H7 (cell line): ENCODE measurements at places on chromosomes 12 and 14. TPM values are rescaled to one million over a fixed set of nuclear protein-coding genes. Genes with fewer than 3 reads are reported as not detected.

The MYH7 gene
- total RNA-seq = not detected in 2 replicates

- no peak for DNase-seq
These were observed 11.4 kb upstream of the SRP54 start for GRCh38 chr14:34971381-34971780.

DNA sequence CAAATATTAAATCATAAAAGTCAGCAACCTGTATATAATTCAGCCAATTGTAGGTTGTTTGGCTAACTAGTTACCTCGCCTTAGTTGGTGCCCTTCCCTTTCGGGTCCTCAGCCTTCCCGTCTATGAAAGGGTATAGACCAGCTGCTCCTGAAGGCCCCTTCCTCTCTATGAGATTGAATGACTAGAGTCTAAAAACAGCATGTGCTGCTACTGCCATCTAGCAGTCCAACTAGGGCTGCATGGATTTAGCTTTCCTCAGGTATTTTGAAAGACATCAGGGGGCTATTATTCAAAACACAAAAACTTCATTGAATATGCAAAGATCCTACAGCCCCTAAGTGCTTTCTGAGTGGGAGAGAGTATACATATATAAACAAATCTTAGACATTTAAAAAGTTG is 37.0 kb upstream of the TMEM263 start:
- DNase-seq = peak; percentile 78

DNA sequence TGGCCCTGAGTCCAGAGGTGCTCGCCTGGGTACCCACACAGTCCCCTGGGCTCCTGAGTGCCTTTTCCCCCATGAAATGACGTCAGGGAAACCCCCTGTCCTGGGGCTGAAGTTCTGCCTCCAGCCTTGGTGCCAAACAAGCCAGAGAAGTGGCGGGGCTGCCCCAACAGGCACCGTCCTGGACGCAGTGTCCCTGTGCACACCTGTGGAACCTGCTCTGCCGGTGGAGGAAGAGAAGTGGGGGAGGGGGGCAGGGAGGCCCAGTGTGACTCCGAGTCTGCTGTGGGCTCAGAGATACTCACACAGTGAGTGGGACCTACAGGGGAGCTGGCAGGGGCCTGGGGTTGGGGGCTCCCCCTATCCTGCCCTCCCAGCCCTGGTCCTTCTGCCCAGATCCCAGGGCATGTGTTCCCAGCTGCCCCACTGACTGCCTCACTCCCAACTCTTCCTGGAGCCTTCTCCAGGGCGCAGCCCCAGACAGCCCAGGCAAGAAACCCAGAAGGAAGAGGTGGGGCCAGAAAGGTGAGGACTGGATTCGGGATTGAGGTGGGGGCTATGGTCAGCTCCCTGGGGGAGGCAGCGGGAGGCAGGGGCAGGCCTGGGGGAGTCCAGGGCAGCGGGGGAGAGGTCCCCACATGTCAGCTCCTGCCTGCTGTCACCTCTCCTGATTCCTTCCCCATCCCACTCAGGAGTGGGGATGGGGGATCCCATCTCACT is 24.7 kb downstream of the CCDC85C start:
- no peak for DNase-seq

DNA sequence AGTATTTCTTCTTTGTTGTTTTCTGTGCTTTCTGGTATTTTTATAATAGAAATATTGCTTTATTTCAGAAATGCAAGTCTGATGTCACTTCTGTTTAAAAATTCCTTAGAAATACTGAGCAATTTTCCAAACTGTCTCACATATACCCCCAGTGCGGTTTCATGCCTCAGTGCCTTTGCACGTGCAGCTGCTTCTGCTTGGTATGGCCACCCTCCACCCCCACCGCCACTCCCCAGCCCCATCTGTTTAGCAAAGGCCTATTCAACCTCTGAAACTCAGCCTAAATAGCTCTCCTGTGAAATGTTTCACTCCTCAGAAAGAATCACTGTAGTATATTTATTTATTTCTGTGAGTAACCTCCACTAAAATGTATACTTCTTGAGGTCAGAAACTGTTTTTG is 52.3 kb downstream of the PPM1H start:
- no peak for DNase-seq
